ENCODE measurements at places on chromosomes 7 and 10. TPM values are rescaled to one million over a fixed set of nuclear protein-coding genes. Genes with fewer than 3 reads are reported as not detected.

SPDYE16 gene
- total RNA-seq, result not detected

MSMB gene
- not detected for total RNA-seq

JAKMIP3 gene
- total RNA-seq, result 4.8 TPM

CLIP2 gene
- total RNA-seq, result 105 TPM

AKR1C4 gene
- not detected for total RNA-seq

LRWD1 gene
- total RNA-seq, result 39.5 TPM

CDK1 gene
- total RNA-seq, result 21.7 TPM

HOXA3 gene
- total RNA-seq, result not detected

SUMF2 gene
- total RNA-seq, result 71.3 TPM

HPS1 gene
- total RNA-seq, result 11.1 TPM

CLDN3 gene
- total RNA-seq, result not detected

MYOZ1 gene
- total RNA-seq, result 0.78 TPM

CYP3A5 gene
- 1.6 TPM for total RNA-seq
